Activated CD4-positive, CD25-positive, alpha-beta regulatory T cell treated with anti-CD3 and anti-CD28 coated beads, Interleukin-2, amount 50 U/mL, for 72 hours (primary cell): ENCODE measurements at places on chromosomes 16 and 17.

GRCh38 chr17:20133517-20133916 is 124.4 kb downstream of the SPECC1 start:
- DNase-seq = no peak

- DNase-seq = no peak
Observed at GRCh38 chr17:45656527-45657181, 127.5 kb upstream of the CRHR1 start.

DNA sequence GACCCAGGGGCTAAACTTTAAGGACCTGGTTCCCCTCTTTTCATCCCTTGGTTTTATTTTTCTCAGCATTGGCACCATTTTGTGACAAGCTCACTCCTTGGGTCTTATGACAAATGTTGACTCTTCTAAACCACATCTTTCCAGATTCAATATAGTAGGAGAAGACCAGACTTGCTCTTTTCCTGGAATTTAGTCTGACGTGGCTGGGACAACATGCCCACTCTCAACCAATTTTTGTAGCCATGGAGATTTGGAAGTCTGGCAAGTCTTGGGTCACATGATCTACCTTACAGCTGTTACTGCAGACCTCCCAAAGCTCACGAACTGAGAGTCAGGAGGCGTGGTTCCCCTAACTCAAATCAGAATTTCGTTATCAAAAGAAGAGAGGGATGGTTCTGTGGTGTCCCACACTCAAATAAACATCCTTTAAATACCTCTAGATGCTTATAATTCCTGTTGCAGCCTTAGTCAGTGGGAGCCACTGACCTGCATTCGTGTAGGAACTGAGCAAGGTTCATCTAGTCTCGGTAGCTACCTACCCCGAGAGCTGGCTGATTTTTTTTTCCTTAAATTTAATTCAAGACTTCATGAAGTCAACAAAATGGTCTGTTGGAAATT is 683.5 kb downstream of the MAF start:
- no peak for DNase-seq

DNA sequence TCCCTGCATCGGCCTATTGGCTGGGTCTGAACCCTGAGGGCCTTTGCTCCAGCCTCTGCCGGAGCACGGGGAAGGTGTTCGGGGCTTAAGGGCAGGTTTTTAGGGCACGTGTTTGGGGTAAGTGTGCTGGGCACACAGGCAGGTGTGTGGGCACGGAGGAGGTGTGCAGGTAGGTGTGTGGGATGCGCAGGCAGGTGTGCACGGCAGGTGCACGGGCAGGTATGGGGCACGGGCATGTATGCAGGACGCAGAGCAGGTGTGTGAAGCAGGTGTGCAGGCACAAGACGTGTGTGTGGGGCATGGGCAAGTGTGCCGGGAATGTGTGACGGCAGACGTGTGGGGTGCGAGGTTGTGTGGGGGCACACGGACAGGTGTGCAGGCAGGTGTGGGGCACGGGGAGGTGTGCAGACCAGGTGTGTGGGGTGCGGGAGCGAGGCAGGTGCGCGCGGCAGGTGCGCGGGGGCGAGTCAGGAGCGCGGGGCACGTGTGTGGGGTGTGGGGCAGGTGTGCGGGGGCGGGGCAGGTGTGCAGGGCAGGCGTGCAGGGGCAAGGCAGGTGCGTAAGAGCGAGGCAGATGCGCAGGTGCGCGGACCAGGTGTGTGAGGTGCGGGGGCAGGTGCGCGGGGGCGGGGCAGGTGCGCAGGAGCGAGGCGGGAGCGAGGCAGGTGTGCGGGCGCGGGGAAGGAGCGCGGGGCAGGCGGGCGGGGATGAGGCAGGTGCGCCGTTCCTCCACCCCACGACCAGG is 28.6 kb upstream of the METRNL start:
- no peak for DNase-seq

DNA sequence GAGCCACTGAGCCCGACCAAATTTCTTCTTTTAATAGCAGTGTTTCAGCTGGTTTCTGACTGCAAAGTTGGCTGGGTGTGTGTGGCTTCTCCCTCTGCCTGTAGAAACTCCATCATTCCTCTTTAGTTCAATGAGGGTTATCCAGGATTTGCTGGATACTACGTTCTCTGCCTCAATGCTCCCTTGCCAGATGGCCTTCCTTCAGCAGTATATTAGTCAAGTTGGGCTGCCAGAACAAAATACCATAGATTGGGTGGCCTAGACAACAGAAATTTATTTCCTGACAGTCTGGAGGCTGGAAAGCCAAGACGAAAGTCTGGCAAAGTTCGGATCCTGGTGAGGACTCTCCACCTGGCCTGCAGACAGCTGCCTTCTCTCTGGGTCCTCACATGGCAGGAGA is 103.7 kb downstream of the NOG start:
- no peak for DNase-seq

- DNase-seq = no peak
Observed at GRCh38 chr16:76926595-76926994, 264.4 kb upstream of the MON1B start.

- no peak for DNase-seq
Observed at GRCh38 chr16:4500272-4500671, 24.1 kb downstream of the HMOX2 start.

DNA sequence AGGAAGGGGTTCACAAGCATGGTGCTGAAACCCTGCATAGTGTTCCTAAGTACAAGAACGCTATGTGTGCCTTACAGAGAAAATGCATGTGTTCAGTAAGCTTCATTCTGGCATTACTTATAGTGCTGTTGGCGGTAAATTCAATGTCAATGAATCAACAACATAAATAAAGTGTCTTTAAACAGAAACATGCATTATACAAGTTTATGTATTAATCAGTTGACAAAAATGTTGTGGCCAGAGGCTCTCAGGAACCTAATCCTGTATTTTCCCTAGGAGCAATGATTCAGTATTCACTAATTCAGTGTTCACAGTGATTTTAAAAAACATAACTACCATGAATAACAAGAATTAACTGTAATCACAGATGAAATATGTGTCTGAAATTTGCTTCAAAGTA is 47.1 kb upstream of the MYOCD start:
- no peak for DNase-seq

GRCh38 chr16:54946909-54947308 is 16.2 kb downstream of the IRX5 start:
- no peak for DNase-seq

- no peak for DNase-seq
Observed at GRCh38 chr16:86934581-86935375, 356.4 kb downstream of the FOXL1 start.

DNA sequence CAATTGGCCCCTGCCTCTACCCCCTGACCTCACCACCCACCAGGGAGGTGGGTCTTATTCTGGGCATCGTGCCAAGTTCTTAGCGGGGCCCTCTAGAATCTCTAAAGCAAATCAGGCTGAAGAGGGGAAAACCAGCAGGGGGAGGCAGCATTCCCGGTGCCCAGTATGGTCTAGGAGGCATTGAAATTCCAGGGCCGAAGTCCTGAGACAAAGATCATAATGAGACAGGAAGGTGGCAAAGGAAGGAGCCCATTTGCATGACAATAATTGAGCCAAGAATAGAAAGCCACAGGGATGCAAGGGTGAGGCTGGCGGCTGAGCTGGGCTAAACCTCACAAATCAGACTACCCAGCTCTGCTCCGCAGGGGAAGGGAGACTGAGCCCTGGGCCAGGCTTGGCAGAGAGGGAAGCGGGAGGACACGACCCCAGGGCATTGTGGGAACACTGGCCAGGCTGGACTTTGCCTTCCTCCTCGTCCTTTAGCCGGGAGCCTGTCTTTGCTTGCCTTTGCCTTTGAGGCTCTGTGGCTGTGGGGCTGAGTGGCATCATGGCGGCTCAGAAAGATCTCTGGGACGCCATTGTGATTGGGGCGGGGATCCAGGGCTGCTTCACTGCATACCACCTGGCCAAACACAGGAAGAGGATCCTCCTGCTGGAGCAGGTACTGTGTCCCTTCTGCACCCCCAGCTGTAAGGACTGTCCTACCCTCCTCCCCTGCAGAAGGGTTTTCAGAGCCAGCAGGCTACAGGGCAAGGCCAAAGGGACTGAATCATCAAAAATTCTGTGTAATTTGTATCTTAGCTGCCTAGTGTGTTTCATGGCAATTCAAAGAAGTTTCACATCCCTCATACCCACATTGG is at the start of gene PIPOX:
TSS of gene PIPOX (plus strand) at position 463 of the 860 bp plus-strand sequence. CDS start at position 548, 85 bp downstream.
- DNase-seq = no peak

GRCh38 chr17:72162569-72162968 is 41.7 kb downstream of the SOX9 start:
- DNase-seq = no peak

- no peak for DNase-seq
Observed at GRCh38 chr16:68825427-68825826, 17.9 kb upstream of the TANGO6 start.
